ENCODE measurements at places on chromosomes 13 and 19.

DNA sequence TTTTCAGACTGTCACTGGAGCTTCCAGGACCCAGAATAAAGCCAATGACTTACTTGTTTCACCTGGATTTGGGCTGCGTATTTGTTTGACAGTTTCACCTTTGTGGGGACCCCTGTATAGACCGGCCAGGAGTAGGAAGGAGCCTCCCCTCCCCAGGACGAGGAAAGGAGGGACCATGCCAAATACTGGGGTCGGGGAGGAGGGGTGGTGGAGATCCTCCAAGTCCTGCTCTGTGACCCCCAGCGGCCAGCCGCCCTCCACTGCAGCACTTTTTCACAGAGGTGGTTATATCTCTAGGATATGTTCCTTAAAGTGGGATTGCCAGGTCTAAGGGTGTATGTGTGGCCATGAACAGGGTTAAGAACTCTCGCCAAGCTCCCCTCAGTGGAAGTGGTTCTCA, 25.7 kb upstream of the ZNF492 start:
- DNase-seq = no peak

- DNase-seq = no peak
Measured at GRCh38 chr19:5664515-5664914, 15.8 kb downstream of the MICOS13 start.

GRCh38 chr19:58409010-58409790, 751 bp downstream of the ZNF584 start:
- no peak for DNase-seq

DNA sequence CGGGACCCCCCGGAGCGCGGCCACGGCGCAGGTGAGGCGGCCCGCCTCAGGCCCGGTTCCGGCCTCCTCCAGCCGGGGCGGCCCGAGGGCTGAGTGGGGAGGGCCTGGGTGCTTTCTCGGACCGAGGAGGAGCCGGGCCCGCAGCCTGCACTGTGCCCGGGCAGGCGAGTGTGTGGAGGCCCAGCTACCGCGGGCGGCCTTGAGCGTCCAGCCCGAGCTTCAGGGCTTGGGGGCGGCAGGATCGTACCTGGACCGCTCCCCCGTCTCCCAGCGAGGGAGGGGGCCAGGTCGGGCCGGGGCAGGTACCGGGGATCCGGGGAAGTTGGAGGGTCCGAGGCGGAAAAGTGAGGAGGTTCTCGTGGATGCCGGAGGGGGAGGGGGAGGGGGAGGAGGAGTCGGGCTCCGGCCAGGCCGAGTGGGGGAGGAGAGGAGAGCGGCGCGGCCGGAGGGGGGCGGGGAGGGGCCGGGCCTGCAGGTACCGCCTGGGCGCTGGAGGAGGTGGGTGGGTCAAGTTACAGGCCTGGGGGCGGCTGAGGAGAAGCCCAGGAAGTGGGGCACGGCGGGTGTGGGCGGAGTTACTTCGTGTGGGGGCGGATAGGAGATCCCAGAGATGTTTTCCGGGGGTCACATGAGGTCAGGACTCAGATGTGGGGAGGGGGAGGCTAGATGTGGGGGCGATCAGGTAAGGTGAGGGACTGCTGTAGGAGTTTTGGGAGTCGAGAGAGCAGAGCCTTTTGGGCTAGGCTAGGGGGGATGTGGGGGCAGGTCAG, 545 bp downstream of the NACC1 start:
- DNase-seq = no peak

- no peak for DNase-seq
Measured at GRCh38 chr13:50779443-50780200, 63.9 kb downstream of the DLEU7 start.

- no peak for DNase-seq
Measured at GRCh38 chr13:21757763-21758162, 86.9 kb downstream of the FGF9 start.

DNA sequence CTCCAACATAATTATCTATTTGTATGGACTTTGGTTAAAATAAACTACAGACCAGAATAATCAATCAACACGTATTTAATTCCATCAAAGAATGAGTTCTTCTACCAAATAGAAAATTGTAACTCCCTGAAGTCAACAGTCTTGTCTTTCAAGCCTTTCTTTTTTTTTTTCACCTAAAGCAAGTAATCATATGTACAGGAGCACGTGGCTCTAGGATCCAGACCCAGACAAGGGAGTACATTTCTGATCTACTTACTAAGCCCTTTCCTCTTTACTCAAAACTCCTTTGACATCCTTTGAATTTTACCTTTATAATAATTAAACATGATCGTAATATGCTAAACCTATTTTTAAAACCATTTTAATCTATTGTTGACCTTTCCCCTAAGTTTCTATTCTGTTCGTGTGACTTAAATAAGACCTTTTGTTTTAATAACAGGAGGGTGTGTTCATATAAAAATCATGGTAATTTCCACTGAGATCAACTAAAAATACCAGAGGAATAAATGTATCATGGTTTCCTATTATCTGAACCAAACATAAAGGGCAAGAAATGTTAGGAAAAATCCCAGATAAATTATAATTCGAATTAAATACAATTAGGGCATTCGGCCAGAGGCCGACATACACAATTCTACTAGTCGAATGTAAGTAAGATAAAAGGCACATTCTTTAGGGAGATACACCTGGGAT, 1.7 kb downstream of the SLC7A1 start:
- DNase-seq = no peak
